ENCODE measurements at places on chromosomes 16 and 17.
A peak's percentile ranks its signal among the peaks of the same experiment; 100 is the strongest.

DNA sequence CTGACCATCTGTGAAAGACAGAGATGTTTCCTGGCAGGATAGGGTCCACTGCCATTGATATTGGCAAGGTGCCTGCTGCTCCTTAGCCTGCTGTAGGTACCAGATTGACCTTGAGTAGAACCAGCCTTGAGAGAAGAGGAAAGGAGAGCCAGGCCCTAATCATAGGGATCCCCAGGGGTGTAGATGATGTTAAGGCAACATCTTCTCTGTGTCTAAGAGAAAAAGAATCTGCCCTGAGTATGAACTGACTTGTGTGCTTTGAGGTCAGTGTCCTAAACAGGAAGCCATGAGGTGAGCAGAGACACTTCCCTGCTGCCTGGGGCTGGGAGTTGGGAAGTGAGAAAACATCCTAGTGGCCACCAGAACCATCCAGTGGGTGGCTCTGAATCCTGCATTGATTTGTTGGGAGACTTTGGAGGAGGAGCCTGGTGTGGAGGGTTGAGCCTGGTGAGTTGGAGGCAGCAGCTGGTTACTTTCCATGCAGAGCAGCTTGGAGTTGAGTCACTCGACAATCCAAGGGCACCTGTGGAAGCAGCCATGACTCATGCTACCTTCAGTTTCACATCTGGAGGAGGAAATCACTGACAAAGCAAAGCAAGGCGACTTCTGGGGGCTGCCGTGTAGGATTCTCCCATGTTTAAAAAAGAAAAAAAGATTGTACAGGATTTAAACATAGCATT, 47.8 kb downstream of the BMERB1 start:
- DNase-seq, result no peak

DNA sequence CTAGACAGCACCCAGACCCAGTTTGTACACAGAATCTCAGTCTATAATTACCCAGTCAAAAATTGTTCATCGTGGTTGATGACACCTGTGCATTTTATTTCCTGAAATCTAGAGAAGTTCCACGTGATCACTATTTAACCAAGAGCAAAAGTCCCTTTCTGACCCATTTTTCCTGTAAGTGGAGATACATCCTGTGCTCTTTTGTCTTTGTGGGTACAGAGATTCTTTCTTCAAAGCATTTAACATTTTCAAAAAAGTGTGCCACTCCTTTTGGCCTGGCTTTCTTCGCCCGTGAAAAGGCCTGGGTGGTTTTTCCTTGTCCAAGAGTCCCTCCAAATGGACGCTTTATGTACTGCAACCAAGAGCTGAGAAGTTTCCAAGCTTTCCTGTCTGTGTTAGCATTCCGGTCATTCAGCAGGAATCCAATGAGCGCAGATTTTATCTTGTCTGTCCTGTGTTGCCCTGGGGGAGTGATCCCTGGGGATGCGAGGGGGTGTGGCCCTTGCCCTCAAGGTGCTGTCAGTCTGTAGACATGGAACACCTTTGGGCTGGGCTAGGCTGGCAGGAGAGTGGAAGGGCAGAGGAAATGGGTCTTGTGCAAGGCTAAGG, 161.1 kb upstream of the CACNG5 start:
- peak; percentile 24 for DNase-seq

DNA sequence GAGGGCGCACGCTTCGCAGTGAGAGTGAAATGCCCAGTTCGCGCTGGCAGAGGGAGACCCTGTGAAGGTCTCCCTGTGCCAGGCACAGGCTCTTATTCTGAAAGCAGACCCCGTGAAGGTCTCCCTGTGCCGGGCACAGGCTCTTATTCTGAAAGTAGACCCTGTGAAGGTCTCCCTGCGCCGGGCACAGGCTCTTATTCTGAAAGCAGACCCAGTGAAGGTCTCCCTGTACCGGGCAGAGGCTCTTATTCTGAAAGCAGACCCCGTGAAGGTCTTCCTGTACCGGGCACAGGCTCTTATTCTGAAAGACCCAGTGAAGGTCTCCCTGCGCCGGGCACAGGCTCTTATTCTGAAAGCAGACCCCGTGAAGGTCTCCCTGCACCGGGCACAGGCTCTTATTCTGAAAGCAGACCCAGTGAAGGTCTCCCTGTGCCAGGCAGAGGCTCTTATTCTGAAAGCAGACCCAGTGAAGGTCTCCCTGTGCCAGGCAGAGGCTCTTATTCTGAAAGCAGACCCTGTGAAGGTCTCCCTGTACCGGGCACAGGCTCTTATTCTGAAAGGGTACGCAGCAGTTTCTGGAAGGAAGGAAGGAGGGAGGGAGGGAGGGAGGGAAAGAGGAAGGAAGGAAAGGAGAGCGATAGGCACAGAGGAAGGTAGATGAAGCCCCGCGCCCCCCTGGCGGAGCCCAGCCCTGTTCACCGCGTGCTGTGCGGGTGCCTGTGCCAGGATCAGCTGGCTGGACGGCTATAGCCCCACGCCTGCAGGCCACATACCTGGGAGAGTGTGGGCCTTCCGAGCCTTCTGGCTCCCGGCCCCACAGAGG, 55.3 kb downstream of the WDR45B start:
- DNase-seq, result peak; percentile 34

DNA sequence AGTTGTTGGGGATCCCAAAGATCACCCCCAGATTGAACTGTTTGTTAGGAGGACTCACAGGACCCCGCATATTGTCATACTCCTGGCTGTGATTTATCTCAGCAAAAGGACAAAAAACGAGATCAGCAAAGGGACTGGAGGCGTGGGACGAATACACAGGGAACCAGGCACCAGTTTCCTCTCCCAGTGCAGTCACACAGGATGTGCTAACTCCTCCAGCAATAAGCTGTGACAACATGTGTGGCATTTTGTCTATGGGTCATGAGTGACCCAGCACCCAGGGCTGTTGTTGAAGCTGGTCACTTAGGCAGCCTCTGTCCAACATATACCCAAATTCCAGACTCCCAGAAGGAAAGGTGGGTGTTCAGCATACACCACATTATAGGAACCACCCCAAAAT, 60.9 kb downstream of the CPPED1 start:
- no peak for DNase-seq

GRCh38 chr16:58733248-58733670, 857 bp downstream of the GOT2 start:
- no peak for DNase-seq

DNA sequence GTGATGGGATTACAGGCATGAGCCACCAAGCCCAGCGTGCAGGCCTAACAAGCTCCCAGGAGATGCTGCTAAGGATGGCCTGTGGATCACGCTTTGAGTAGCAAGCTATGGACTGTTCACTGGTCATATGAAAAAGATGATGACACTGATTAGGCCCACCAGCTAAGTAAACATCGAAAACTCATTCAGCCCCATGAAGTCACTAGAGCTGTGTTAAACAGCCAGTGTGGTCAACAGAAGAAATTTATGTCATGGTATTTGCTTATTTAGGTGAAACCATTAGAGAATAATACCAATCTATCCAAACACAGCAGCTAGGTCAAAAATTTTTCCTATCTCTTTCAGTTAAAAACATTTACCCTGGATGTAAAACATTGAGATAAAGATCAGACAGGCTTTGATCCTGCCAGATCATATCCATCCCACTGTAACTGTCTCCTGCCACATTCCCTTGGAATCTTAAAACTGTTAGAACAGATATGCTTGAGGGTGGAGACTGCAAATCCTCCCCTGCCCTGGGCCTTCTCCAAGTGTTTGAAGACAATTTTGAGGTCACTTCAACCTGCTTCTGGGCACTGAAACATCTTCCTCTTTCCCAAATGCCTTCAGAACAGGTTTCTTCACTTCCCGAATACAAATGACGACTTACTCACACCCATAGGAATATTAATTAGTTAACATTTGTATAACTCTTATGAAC, 30.9 kb downstream of the HOXB1 start:
- DNase-seq, result no peak

GRCh38 chr16:10188236-10188635, 6.0 kb upstream of the GRIN2A start:
- DNase-seq, result no peak

- DNase-seq, result no peak
These were observed 11.7 kb downstream of the ZFHX3 start for GRCh38 chr16:73036074-73036826.

DNA sequence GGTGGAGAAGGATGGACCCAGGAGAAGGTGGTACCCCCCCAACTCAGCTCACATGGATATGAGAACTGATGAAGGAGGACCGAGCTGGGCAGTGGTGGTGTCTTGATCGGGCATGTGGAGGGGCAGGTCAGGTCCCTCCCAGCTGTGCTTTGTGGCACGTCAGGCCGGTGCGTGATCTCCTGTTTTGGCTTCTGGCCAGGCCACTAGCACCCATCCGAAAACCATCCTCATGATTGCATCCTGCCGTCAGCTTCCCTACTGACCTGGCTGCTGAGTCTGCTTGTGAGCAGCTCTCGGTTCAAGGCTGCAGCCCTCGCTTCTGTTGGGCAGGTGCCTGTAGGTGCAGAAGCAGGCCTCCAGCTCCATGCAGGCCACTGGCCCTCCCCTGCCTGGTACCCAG, 53.1 kb downstream of the PLD6 start:
- DNase-seq, result no peak

DNA sequence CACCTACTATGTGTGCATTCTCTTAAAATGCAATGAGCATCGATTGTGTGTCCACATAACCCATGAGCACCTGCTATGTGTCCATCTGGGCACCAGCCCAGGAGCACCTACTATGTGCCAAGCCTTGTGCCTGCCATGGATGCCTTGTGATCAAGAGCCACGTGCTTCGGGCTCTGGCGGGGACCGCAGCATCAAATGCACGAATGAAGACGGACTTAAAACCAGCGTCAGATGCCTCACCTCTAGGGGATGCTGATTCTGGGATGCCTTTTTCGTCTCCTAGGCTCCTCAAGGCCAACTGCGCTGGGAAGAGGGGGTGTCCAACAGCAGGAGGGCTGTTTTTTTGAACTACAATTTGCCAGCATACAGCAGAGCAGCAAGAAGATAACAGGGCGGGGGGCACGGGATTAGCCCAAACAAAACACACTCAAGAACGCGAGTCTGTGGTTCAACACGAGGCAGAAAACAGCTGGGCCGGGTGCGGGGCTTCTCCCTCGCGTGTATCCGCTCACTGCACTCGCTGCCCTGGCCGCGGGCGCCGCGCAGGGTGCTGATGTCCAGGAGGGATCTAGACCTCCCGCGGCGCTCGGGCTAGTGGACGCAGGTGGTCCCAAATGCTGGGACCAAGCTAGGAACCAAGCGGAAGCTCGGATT, 1.2 kb upstream of the GLIS2 start:
- DNase-seq, result no peak

GRCh38 chr16:51542981-51543815, 392.1 kb upstream of the SALL1 start:
- DNase-seq, result no peak

GRCh38 chr17:57993471-57994365, 5.7 kb upstream of the VEZF1 start:
- DNase-seq, result no peak

DNA sequence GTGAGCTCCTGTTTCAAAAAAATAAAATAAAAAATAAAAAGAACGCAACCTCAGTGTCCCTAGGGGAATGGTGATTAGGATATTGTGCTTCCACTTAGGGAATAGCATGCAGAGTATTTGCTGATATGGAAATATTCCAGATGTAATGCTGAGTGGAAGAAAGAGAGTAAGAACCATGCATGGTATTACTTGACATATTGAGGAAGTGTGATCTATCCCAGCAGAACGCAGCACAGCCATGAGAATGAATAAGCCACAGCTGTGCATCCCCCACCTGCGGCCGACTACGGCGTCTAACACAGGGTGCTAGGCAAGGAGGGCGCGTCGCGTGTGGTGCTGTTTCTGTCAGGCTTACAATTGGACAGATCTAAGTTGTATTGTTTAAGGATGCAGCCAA, 49.5 kb downstream of the FOXK2 start:
- no peak for DNase-seq

DNA sequence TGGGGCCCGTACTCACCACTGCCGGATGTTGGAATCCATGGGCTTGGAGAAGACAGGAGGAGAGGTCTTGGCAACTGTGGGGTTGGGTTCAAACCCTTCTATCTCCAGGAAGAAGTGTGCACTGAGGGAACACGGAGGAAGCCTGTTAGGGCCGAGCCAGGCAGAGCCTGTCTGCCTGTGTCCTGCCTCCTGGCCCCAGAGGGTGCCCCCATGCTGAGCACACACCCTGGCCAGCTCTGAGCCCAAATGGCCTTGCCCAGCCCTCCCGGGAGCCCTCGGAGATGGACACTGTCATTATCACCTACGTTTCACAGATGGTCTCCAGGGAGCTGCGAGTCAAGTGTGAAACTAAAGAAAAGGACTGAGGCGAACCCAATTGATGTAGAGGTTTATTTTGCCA, 12.5 kb downstream of the TRPV3 start:
- no peak for DNase-seq

GRCh38 chr16:79006765-79007164, 593.8 kb downstream of the MAF start:
- no peak for DNase-seq

- no peak for DNase-seq
These were observed 6.1 kb downstream of the CMTM1 start for GRCh38 chr16:66572356-66572755.

GRCh38 chr17:49688848-49689247, 11.0 kb upstream of the SPOP start:
- DNase-seq, result no peak

- DNase-seq, result no peak
These were observed 52.3 kb upstream of the RASL10B start for GRCh38 chr17:35679007-35679682.

DNA sequence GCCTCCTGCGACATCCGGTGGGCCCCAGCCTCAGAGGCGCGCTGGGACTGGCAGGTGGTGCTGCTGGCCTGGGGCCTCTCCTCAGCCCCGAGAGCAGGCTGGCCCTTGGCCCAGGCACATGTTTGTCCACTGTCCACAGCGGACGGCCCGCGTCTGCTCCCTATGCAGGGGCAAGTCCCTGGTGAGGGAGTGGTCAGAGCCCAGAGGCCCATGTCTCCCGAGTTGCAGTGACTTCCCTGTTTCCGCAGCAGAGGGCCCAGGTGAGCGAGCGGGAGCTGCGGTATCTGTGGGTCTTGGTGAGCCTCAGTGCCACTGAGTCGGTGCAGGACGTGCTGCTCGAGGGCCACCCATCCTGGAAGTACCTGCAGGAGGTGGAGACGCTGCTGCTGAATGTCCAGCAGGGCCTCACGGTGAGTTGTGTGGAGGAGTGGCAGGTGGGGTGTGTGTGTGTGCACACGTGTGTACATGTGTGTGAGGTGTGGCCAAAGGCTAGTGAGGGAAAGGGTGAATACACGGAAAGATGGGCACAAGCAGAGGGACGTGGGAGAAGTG, 10.4 kb downstream of the IL34 start:
- no peak for DNase-seq

GRCh38 chr16:3183445-3184139, 4.4 kb upstream of the OR1F1 start:
- DNase-seq, result no peak

DNA sequence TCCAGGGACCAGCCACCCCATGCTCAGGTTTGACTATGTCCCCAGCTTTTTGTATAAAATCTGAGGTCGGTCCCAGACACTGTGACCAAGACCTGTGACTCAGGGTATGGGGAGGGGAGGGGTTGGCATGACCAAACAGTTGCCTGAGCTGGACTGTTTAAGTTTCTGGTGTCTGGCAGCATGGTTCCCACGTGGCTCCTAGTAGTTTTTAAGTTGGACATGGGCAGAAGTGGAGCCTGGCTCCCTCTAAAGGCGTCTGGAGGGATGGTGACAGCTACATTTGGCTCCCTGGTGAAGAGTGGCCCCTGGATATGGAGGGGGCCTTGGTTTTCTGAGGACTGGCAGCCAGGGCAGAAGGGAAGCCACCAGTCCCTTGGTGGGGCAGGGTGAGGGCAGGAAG, 7.9 kb downstream of the SMCR8 start:
- DNase-seq, result no peak

All from activated T-helper 9 cell treated with anti-CD3 and anti-CD28 coated beads, Interleukin-2, amount 50 U/mL, for 16 hours (primary cell).